Ascending aorta (tissue), 2 donors: ENCODE measurements at places on chromosomes 7 and 10. TPM values are rescaled to one million over a fixed set of nuclear protein-coding genes. Genes with fewer than 3 reads are reported as not detected.
A peak's percentile ranks its signal among the peaks of the same experiment; 100 is the strongest.

DNA sequence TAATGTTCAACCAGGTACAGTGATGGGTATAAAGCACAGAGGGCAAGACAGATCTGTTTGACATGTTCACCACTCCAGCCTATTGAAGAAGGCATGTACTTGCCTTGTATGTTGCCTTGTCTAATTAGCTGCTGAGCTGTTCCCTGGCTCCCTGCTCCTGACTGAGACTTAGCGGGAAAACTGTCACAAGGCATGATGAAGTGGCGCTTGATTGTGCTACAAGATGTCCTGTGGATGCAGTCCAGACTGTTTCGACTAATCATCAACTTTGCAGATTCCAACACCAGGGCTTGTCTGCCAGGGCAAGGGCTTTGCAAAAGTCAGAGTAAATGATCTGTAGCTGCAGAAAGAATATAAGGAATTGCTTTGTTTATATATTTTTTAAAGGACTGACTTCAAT lies 136.2 kb upstream of the NRBF2 start:
- no peaks in the 10 kb centered on the region for H3K36me3 ChIP-seq
- DNase-seq, result no peak
- H3K4me1 ChIP-seq, result no peaks in the 10 kb centered on the region
- H3K27me3 ChIP-seq, result no peaks in the 10 kb centered on the region

GRCh38 chr10:94631077-94631875 lies 52.3 kb upstream of the CYP2C18 start:
- DNase-seq, result no peak
- H3K27me3 ChIP-seq, result no peaks in the 10 kb centered on the region
- no peaks in the 10 kb centered on the region for H3K4me1 ChIP-seq
- no peaks in the 10 kb centered on the region for H3K36me3 ChIP-seq

GRCh38 chr7:11317766-11318165 lies 344.1 kb downstream of the PHF14 start:
- H3K36me3 ChIP-seq, result no peaks in the 10 kb centered on the region
- no peaks in the 10 kb centered on the region for H3K4me1 ChIP-seq
- no peak overlapping the region for H3K4me3 ChIP-seq

- H3K27ac ChIP-seq, result no peak overlapping the region
- no peaks in the 10 kb centered on the region for H3K4me1 ChIP-seq
- no peak for DNase-seq
- no peak overlapping the region for H3K4me3 ChIP-seq
- H3K36me3 ChIP-seq, result no peaks in the 10 kb centered on the region
Observed at GRCh38 chr7:43495572-43495971, 87.3 kb upstream of the STK17A start.

DNA sequence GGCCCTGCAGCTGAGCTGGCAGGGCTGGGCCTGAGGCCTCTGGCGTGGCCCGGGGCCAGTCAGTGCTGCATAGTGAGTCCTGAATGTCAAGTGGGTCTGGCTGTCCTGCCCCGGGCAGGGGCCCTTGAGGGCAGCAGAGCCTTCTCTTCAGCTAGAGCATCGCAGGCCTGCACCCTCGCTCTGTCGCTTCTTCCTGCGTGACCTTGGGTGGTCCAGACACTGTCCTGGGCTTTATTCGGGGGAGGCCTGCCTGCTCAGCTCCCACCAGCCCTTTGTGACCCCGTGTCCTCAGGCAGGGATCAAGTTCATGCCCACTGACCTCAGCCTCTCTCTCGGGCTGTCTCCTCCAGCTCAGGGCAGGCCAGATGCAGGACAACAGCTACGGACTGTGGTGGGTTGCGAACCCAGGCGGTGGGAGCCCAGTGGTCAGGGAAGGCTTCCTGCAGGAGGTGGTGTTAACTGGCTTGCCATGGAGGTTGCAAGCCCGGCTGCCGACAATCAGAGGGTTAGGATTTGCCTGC lies 3.4 kb downstream of the TTYH3 start:
- no peak overlapping the region for H3K4me3 ChIP-seq
- DNase-seq, result no peak
- H3K27ac ChIP-seq, result peak overlapping the region; percentile 80
- no peaks in the 10 kb centered on the region for H3K27me3 ChIP-seq
- peaks cover 56% of the 10 kb centered on the region for H3K4me1 ChIP-seq

DNA sequence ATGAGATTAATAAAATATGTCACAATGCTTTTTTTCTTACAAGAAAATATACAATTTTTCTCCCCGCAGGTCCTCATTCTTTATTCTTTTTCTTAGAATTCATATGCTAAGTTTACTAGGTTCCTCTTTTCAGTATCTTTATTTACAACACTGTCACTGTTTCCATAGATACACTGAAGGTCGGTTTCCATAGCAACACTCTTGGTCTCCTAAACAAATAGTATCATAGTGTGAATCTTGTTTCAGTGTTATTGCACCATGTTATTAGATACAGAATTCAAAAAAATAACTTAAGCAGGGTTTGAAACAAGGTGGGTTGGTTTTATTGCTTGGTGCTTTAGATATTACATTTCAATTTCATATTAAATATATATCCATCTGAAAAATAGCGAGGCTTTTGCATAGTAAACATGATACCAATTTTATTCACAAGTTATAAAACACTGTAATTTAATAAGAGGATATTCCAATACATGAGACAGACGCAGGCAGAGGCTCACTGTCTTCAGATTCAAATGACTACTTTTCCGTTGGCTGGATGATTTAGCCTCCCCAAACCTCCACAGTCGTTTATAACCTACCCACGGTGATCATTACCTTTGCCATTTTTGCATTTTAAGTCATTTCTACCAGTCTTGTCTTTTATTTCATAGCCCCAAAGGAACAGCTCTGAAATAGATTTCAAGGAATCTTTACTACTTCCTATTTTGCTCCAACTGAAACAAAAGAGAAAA lies 88.9 kb upstream of the KLF6 start:
- DNase-seq, result no peak
- H3K36me3 ChIP-seq, result no peaks in the 10 kb centered on the region
- peak overlapping the region; percentile 10 for H3K27ac ChIP-seq
- peaks cover 9% of the 10 kb centered on the region for H3K4me1 ChIP-seq
- H3K27me3 ChIP-seq, result no peaks in the 10 kb centered on the region

GRCh38 chr7:325811-326210 lies 35.8 kb downstream of the FOXL3 start:
- no peak overlapping the region for H3K4me3 ChIP-seq
- DNase-seq, result no peak
- no peaks in the 10 kb centered on the region for H3K27me3 ChIP-seq
- no peak overlapping the region for H3K27ac ChIP-seq
- no peaks in the 10 kb centered on the region for H3K36me3 ChIP-seq

DNA sequence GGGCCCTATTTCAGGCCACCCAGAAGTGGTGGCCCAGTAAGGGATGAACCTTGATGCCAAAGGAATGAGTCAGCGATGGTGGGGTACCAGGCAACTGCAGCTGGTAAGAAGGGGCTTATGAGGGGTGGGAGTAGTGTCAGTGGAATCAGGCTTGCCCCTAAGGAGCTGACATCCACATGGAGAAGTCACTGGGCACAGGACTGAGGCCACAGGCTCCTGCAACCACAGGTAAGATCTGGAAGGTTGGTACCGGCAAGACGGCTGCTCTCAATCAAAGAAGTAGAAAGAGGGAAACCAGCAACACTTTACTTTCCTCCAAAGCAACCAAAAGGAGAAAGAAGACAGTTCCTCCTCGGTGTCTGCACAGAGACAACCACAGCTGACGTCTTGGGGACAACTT lies 2.5 kb downstream of the GCK start:
- no peaks in the 10 kb centered on the region for H3K4me1 ChIP-seq
- no peaks in the 10 kb centered on the region for H3K27me3 ChIP-seq
- no peak overlapping the region for H3K27ac ChIP-seq
- H3K36me3 ChIP-seq, result no peaks in the 10 kb centered on the region

GRCh38 chr10:16674147-16674703 lies 143.0 kb downstream of the RSU1 start:
- DNase-seq, result no peak
- no peaks in the 10 kb centered on the region for H3K36me3 ChIP-seq
- H3K27ac ChIP-seq, result no peak overlapping the region
- H3K4me3 ChIP-seq, result no peak overlapping the region

- no peaks in the 10 kb centered on the region for H3K4me1 ChIP-seq
- DNase-seq, result peak; percentile 94
- no peaks in the 10 kb centered on the region for H3K36me3 ChIP-seq
- H3K27ac ChIP-seq, result peak within 1 kb of the TSS; percentile 97
Observed at GRCh38 chr7:116524609-116525297, at the start of gene CAV1. Gene CAV1, plus strand, starts transcription at chr7:116525036. Its CDS starts 27 bp downstream, at chr7:116525063.

DNA sequence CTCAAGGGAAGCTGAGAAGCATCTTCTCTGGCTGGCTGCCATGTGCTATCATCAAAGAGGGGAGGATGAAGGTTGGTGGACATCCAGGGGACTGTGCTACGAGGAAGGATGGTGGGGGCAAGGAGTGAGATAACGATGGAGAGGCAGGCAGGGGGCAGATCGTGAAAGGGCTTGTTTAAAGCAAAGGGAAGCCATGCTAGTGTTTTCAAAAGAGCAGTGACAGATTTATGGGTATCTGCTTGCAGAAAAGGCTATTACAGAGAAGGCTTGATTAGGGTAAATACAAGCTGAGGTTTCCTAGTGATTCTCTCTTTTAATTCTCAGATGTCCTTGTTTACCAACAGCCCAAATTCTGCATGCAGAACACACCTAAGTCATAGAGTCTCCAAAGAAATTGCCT lies 88.9 kb upstream of the MKX start:
- no peak overlapping the region for H3K27ac ChIP-seq
- peaks cover 2% of the 10 kb centered on the region for H3K4me1 ChIP-seq
- DNase-seq, result no peak
- H3K36me3 ChIP-seq, result no peaks in the 10 kb centered on the region

- H3K36me3 ChIP-seq, result no peaks in the 10 kb centered on the region
- H3K27ac ChIP-seq, result no peak overlapping the region
- no peaks in the 10 kb centered on the region for H3K27me3 ChIP-seq
- H3K4me1 ChIP-seq, result no peaks in the 10 kb centered on the region
- DNase-seq, result no peak
Observed at GRCh38 chr7:43456200-43456599, 126.7 kb upstream of the STK17A start.

- H3K36me3 ChIP-seq, result no peaks in the 10 kb centered on the region
- no peak for DNase-seq
- H3K4me3 ChIP-seq, result no peak overlapping the region
- H3K27ac ChIP-seq, result no peak overlapping the region
- no peaks in the 10 kb centered on the region for H3K27me3 ChIP-seq
- H3K4me1 ChIP-seq, result no peaks in the 10 kb centered on the region
Observed at GRCh38 chr7:142908921-142909890, 23.7 kb upstream of the TRPV6 start.

DNA sequence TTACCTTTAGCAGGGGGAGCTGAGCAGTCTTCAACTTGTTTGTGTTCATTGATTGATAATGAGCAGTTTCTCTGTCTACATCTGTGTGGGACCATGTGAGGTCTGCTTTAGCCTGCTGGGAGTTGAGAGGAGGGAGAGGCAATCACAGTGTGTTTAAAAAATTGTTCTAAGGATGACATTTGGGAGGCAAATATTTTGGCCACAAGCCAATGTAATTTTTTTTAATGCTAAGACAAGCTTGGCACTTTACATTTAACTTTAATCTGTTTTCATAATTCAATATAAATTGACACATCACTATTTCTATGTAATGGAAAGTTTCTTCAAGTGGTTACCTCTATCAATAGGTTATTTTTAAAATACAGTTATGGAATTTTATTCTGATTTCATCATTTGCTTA lies 55.9 kb upstream of the SEMA3A start:
- no peak overlapping the region for H3K27ac ChIP-seq
- no peaks in the 10 kb centered on the region for H3K27me3 ChIP-seq
- H3K4me1 ChIP-seq, result no peaks in the 10 kb centered on the region
- H3K36me3 ChIP-seq, result no peaks in the 10 kb centered on the region
- no peak overlapping the region for H3K4me3 ChIP-seq

AASS gene
- 34.3 TPM for total RNA-seq

ELN gene
- total RNA-seq, result 395 TPM

TMEM213 gene
- not detected for total RNA-seq

SNCG gene
- total RNA-seq, result 250 TPM

LIPK gene
- not detected for total RNA-seq

MYL10 gene
- total RNA-seq, result not detected

GPR146 gene
- 224 TPM for total RNA-seq

ANKRD7 gene
- not detected for total RNA-seq
